ENCODE measurements at places on chromosomes 6 and 20.

- DNase-seq = no peak
Measured at GRCh38 chr6:139452148-139452876, 77.9 kb upstream of the CITED2 start.

GRCh38 chr6:127298475-127298874 lies 31.8 kb downstream of the RNF146 start:
- DNase-seq = no peak

DNA sequence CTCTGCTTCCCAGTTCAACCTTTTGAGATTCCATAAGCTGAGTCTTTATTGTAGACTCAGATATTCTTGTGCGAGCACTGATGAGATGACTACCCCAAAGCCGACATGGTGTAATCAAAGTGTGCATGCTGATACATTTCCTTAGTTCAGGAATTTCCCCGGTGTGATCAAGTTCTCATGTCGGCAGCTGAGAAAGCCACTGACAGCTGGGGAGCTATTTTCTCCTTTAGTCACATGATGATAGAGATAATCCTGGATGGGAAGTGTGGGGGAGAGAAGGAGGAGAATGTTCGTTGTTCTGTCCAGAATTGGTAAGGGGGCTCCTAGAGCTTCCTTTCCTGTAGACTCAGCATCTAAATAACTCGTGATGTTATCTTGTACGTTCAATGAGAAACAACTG lies 7.7 kb upstream of the CAP2 start:
- no peak for DNase-seq

GRCh38 chr20:881051-881782 lies 34.9 kb downstream of the ANGPT4 start:
- no peak for DNase-seq

GRCh38 chr6:12608874-12609273 lies 107.7 kb upstream of the PHACTR1 start:
- DNase-seq = no peak

- DNase-seq = no peak
Measured at GRCh38 chr6:166262743-166263515, 45.3 kb downstream of the PRR18 start.

GRCh38 chr6:15183979-15184378 lies 61.9 kb upstream of the JARID2 start:
- DNase-seq = no peak

GRCh38 chr20:36065427-36065998 lies 89.0 kb upstream of the EPB41L1 start:
- no peak for DNase-seq

GRCh38 chr20:25858495-25859425 lies 162.1 kb upstream of the ZNF337 start:
- no peak for DNase-seq

GRCh38 chr6:137493218-137494038 lies 766 bp downstream of the OLIG3 start:
- DNase-seq = no peak

Measured in esophagus squamous epithelium (tissue), 5 donors.